ENCODE measurements at places on chromosomes 13 and 19.
A peak's percentile ranks its signal among the peaks of the same experiment; 100 is the strongest.

- DNase-seq = no peak
These were observed 4.8 kb downstream of the ATP4A start for GRCh38 chr19:35558400-35559280.

GRCh38 chr19:38303517-38304351 is at the start of gene C19orf33:
C19orf33 (plus strand) TSS chr19:38304251; CDS start chr19:38304262, 11 bp downstream.
- DNase-seq = no peak

- DNase-seq = no peak
These were observed 10.7 kb upstream of the KATNAL1 start for GRCh38 chr13:30318026-30318425.

DNA sequence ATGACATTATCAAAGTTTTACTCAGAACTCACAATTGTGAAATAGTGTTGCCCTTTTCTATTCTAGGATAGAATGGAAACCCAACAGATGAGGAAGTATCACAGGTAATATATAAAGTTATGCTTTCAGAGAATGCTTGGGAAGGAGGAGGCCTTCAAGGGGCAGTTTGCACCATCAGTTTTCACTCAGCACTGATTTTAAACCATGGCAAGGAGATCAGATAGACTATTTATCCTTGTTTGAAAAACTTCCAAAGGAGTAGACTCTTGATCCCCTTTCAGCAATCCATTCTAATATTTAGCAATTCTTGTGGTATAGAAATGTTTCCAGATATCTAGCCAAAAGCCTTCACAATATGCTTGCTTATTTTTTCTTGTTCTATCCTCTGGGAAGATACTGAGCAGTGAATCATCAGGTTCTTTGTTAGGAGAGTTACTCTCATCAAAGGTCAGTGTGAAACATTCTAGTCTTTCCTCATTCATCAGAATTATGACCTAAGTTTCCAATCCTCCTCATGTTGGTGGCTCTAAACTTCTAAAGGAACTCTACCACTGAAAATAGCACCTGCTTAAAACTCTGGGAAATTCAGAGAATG is 3.8 kb downstream of the GPC6 start:
- peak; percentile 65 for DNase-seq

GRCh38 chr13:111043575-111043982 is 71.5 kb upstream of the ARHGEF7 start:
- peak; percentile 66 for DNase-seq

GRCh38 chr19:38032951-38033350 is 125.9 kb downstream of the SIPA1L3 start:
- DNase-seq = no peak

DNA sequence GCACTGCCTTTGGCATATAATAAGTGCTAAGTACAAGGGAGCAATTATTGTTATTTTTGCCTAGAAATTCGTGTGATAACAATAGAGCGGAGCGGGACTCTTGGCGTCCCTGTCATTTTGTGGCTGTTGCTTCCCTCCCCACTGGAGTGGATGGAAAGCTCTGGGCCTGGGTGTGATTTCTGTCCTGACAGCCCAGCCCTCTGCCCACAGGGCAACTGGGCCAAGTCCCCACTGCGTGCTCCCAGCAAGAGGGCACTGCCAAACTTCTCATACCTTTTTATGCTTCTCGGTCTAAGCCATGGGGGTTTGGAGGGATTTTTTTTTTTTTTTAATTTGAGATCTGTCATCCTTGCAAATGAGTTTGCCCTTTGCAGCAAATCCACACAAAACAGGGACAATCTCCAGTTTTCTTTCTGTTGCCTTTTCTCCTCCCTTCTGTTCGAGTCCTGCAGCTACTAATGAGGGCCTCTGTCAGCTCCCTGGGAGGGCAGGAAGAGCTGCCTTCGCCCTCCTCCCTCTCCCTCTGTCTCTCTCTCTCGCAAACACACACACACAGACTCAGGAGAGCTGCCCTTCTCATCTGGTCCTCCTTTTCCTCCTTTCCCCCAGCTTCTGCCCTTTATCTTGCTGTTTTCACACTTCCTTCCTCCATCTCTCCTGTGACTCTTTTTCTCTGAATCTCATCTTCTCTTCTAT is 103.9 kb downstream of the DNAJC15 start:
- DNase-seq = no peak

DNA sequence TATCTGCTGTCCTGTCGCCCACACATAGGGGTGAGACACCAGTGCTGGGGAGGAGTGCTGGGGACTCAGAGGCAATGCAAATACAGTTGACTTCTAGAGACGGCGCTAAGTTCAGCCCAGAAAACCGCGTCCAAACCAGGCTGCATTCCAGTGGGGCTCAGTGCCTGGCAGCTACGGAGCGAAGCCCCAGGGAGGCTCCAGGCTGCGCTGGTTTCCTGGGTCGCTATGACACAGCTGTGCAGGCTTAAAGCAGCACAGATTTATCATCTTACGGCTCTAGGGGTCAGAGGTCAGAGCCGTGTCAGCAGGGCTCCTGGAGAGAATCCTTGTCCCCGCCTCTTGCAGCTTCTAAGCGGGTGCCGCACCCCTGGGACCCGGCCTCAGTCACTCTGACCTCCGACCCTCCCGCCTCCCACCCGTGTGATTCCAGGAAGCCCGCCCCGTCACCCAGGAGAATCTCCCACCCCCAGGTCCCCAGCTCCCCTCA is 61.6 kb downstream of the ANKRD10 start:
- DNase-seq = no peak

DNA sequence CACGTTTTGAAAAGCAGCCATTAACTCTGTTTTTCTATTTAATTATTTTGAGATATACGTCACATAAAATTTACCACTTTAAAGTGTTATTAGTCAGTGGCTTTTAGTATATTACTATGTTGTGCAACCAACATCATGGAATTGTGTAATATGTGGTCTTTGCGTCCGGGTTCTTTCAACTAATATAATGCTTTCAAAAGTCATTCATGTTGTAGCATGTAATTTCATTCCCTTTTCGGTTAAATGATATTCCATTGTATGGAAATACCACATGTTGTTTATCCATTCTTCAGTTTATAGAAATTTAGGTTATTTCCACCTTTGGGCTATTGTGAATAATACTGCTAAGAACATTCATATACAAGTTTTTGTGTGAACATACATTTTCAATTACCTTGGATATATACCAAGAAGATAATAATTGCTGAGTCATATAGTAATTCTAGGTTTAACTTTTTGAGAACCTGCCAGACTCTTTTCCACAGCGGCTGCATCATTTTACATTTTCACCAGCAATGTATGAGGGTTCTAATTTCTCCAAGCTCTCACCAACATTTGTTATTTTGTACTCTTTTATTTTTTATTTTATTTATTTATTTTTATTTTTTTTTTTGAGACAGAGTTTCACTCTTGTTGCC is 28.1 kb upstream of the CLDN10 start:
- no peak for DNase-seq

- DNase-seq = no peak
These were observed 17.6 kb downstream of the GPR42 start for GRCh38 chr19:35388277-35389054.

GRCh38 chr13:22076658-22077057 is 405.8 kb downstream of the FGF9 start:
- DNase-seq = no peak

- DNase-seq = peak; percentile 40
These were observed 43.3 kb downstream of the VWA8 start for GRCh38 chr13:41917641-41918040.

GRCh38 chr13:106104281-106104901 is 431.1 kb downstream of the EFNB2 start:
- DNase-seq = peak; percentile 67

- DNase-seq = no peak
These were observed 1.2 kb downstream of the MKNK2 start for GRCh38 chr19:2049741-2050348.

- DNase-seq = no peak
These were observed 14.9 kb downstream of the MAP2K2 start for GRCh38 chr19:4108767-4109625.

- no peak for DNase-seq
These were observed 13.7 kb downstream of the GAS6 start for GRCh38 chr13:113849981-113850721.

DNA sequence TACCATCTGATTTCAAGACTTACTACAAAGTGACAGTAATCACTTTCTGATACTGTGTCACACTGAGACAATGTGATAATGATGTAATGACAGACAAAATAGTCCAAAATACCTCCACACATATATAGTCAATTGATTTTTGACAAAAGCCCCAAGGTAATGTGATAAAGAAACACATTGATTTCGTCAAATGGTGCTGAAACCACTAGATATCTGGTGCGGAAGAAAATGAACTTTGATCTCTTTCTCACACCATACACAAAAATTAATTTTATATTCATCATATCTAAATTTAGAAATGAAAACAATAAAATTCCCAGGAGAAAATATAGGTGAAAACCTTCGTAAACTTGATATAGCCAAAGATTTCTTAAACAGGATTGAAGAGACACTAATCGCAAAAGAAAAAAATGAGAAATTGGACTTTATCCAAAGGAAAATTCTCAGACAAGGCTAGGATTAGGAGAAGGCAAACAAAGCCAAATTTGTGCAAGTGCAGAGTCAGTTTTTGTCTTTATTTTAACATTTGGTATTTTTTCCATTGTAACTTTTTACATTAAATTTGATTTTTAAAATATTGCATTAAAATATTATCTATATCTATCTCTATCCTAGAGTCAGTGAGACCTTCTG is 739.9 kb downstream of the DIAPH3 start:
- no peak for DNase-seq

DNA sequence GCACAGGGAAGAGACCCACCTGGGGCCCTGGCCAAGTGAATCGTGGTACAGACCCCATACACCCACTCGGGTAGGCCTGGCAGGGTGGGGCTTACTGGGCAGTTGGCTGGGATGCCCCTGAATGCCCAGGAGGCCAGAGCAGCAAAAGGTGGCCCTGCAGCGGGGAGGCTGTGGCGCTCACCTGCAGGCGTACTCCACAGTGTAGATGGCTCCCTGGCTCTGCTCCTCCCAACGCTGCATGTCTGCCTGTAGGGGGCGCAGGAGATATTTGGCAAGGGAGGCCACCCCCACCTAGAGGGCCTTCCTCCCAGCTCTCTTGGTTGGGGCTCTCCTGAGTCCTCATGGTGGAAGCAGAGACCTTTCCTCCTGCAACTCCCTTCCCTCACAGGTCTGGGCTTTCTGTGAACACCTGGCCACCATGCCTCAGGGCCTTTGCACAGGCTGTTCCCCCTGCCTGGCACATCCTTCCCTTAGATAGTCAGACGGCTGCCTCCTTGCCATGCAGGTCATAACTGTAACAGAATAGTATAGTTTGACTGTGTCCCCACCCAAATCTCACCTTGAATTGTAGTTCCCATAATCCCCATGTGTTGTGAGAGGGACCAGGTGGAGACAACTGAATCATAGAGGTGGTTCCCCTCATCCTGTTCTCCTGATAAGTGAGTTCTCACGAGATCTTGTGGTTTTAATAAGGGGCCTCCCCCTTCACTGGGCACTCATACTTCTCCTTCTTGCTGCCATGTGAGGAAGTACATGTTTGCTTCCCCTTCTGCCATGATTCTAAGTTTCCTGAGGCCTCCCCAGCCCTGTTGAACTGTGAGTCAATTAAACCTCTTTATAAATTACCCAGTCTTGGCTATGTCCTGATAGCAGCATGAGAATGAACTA is 5.9 kb downstream of the BORCS8 start:
- DNase-seq = no peak

GRCh38 chr13:28128926-28129325 is 9.4 kb upstream of the PAN3 start:
- no peak for DNase-seq

GRCh38 chr19:4183967-4184717 is 1.7 kb downstream of the ANKRD24 start:
- DNase-seq = no peak

DNA sequence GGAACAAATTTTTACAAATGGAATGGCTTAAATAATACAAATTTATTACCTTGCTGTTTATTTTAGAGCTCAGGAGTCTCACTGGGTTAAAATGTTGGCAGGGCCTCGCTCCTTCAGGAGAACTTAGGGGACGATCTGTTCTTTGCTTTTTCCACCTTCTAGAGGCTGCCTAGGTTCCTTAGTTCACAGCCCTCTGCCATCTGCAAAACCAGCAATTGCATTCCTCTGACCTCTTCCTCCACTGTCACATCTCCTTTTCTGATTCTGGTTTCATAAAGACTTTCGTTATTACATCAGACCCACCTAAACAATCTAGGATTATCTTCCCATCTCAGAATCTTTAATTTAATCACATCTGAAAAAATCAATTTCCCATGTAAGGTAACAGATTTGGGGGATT is 249.6 kb upstream of the SPRY2 start:
- DNase-seq = no peak

DNA sequence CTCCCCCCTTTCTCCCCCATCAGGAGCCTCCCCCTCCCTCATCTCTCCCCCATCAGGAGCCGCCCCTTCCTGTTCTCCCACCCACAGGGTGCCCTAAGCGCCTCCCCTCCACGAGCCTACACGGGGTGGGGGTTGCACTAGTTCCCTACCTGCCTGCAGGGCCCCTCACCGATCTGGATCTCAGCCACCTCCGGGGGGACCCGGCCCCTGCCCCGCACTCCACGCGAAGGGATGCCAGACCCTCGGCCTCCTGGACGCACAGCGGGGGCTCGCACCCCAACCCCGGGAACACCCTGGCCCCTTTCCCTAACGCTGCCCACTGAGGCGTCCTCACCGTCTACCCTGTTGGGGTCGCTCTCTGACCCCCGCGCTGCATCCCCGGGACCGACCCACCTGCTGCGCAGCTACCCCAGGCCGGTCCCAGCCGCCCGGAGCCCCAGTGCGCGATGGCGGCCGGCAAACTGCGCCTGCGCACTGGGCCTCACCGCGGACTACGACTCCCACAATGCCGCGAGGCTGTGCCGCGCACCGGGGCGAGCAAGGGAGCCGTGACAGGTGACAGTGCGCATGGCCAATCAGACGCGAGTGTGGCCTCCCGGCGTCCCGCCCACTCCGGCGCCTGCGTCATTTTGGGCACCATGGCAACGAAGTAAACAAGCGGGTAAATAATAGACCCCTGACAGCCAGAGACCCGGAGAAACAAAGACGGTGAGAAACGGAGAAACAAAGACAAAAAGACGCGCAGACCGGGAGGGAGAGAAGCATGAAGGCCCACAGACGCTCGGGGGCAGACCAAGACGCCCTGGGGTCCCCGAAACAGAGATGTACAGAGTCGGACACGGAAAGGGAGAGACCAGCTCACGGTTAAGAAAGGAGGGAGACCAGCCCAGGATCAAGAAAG is at the start of gene ZSCAN18:
Gene ZSCAN18, minus strand, starts transcription at position 451 of the 901 bp plus-strand sequence. CDS start 7,964 bp downstream, outside the sequence.
- peak; percentile 84 for DNase-seq

DNA sequence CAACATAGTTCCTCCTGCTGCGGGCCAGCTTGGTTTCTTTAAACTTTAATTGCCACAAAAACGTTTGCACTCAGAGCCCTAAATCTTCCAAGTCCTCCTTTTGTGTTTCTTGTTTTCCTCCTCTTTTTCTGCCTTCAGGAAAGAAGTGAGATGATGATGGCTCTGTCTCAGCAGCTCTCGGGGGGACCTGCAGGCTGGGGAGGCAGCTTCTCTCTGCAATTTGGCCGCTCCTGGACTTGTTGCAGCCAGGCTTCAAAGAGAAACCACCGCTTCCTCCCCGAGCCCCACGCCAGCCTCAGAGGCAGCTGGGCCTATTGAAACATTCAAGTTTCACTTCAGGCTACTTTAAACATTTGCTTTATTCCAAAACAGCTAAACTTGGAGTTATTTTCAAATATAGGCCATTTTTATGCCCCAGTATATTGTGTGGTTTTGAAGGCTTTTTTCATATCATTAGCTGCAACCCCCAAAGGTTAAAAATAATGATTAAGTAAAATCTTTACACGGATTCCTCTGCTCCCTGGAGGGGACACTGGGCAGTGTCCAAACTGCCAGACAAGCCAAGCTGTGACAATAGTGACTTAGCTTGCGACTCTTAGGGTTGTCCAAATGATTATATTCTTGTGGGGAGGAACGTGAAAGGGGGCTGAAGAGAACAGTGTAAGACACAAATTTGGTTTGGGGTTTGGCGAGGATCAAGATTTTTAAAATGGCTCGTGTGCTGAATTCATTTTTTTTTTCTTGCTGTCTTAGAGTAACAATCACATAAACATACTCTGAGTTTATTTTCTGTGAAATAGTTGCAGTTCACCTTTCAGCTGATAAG is 330.8 kb downstream of the DLEU7 start:
- DNase-seq = no peak
